ENCODE measurements at places on chromosomes 11 and 22.

DNA sequence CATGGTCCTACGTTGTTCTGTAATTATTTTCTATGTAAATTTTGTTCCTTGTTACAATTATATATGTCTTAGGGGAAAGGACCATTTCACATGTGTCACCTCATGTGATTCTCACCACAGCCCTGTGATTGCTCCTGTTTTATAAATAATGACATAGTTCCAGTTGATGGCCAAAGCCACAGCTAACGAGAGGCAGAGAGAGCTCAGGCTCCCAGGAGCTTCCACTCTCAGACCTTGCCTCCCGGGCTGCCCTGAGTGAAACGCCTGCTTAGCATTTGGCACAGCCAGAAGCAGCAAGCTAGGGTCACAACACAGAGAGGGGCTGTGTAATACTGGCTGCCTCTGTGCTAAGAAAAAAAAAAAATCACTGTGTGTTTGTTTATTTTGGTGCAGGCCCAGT, 5.9 kb downstream of the TMEM121B start:
- no peak for DNase-seq

DNA sequence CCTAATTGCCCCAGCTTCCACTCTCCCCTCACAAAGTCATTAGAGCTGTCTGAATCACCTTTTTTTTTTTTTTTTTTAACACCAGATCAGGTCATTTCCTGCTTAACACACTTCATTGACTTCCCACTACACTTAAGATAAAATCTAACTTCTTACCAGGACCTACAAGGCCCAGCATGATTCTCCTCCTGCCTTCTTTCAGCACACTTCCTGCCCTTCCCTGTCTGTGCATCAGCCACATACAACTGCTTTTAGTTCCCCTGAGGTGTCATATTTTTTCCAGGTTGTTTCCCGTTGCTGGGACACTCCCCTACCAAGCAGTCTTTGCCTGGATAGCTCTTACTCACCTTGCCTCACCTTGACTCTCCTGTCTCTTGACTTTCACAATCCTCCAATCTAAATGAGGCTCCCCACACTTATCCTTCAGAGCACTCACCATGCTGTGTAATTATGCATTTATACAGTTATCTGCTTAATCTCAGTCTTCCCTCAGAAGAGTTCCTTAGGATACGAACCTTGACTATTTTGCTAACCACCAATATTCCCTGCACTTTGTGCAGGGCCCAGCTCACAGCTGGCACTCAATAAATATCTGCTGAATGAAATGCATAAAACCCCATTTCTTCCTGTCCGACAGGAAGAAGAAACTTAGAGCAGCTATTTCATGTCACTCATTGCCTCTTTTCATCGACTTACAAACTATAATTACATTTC, 96.6 kb upstream of the AKIP1 start:
- no peak for DNase-seq

DNA sequence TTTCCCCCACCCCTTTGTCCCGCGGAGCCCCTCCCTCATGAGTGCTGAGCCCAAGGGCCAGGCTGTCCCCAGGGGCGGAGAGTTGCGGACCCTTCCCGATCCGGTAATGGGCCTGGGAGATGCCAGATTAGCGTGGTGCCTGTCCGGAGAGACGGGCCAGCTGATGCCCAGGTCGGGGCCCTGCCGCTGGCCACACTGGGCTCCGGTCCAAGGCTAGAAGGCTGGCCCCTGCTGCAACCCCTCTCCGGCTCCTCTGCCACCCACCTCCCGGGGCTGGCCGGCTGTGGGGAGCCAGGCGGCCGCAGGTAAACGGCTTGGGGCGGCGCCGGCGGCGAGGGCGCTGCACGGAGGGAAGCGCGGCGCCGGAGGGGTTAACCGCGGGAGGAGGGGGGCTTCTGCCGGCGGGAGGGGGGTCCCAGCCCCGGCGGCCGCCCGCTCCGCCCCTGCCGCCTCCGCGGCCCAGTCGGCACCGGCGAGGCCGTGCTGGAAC, at the start of gene KCNK4:
Gene KCNK4 (plus strand): TSS at position 41 of the 490 bp plus-strand sequence. CDS start 1,717 bp downstream, outside the sequence.
- DNase-seq: no peak

GRCh38 chr11:115580927-115581680, 76.9 kb upstream of the CADM1 start:
- DNase-seq: no peak

DNA sequence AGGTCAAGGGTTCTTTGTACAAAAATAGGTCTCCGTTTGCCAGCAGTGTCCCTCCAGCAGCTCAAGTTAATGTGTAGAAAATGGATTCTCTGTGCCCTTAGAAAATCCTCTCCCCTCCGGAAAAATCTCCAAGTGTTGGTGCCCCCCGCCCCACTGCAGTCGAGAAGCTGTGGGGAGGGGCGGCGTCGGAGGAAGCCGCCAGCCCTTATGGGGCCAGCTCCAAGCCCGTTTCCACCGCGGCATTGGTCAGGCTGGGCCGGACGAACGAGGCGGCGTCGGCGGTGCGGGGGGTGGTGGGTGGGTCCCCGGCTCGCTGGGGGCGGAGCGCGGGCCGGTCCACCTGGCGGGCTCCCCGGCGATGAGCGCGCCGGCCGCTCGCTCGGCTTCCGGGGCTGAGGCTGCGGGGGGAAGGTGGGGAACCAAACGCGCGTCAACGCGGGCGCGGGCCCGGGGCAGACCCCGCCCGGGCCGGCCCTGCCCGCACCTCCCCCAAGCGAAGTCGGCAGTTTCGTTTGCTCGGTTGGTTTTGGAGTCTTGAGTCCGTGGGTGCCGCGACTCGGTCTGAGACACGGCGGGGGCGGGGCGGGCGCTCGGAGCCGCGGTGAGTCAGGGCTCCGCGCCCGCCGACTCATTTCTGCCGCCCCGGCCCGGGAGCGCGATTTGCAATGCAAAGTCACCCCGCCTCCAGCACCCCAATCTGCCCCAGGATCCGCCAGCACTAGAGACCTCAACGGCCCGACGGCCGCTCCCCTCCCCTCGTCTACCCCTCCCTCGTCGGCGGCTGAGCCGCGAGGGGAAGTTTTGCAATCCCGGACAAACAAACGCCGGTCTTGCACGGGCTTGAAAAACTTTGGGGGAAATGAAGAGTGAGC, 1.4 kb downstream of the ASCL2 start:
- peak; percentile 0 for DNase-seq

- peak; percentile 78 for DNase-seq
Measured at GRCh38 chr11:74388678-74389327, 9.4 kb downstream of the PGM2L1 start.

GRCh38 chr11:1326435-1327063, 17.1 kb upstream of the TOLLIP start:
- no peak for DNase-seq

DNA sequence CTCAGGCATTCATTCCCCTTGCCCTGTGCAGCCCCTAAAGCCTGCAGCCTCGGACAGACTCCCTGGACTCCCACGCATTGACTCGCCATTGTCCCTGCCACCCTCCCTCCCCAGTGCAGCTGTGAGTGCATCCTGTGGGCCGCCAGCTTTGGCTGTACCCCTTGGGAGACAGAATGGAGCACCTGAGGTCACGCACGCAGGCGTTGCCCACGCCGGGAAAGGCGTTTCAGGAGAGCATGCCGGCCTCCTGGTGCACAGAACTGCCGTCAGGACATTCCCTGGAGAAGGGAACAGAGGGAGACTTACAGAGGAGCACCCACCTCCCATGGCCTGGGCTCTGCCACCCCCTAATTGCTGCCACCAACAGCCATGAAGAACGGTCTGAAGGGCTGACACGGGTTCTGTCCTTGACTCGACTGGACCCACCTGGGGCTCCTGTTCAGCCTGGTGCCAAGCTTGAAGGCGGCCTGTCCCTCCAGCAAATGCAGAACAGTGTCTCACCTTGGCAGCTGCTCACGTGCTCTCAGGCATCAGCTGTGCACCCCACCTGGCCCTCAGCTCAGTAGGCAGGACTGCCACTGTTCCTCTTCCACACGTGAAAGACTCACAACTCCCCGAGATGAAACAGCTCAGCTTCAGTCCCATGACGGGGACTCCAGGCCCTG, 503.8 kb downstream of the BRD1 start:
- no peak for DNase-seq

DNA sequence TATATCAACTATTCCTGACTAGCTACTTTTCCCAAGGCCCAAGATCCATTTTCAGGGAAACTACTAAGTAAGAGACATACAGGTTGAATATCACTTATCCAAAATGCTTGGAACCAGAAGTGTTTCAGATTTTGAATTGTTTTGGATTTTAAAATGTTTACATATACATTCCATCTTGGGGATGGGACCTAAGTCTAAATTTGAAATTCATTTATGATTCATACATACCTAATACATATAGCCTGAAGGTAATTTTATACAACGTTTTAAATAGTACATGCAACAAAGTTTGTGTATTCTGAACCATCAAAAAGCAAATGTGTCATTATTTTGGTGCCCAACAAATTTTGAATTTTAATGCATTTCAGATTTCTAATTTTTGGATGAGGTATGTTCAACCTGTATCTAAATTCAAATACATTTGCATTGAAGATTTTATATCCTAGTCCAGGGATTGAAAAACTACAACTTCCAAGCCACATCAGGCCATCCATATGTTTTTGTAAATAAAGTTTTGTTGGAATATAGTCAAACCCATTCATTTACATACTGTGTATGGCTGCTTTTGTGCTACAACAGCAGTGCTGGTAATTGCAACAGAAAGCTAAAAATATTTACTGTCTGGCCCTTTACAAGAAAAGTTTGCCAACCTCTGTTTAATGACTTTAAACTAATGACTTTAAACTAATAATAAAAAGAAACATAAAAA, 73.3 kb downstream of the CWF19L2 start:
- no peak for DNase-seq

DNA sequence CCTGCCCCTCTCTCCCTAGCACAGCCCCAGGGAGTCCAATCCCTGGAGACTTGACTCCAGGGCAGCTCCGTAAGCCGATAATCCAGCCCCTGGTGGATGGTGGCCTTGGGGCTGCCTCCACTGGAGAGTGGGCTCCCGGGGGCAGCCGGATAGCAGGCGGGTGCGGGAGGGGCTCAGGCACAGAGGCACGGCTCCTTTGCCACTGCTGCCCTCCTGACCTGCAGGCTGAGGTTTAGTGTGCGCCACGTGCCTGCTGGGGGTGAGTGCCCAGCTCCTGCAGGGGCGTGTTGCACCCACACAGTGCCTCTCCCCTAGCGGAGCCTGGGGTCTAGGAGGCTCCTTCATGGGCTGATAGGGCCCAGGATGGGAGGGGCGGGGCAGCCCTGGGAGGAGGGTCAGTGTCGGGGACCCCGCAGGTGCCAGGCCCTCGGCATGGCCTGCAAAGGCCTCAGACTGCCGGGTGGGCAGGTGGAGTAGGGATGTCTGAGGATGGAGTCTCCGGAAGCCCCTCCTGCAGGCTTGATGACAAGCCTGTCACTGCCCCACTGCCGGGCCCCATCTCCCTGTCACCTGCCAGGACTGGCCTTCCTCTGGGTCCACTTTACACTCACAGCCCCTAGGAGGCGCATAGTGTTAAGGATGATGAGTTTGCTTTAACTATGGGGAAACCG, 5.6 kb downstream of the DUSP8 start:
- no peak for DNase-seq

DNA sequence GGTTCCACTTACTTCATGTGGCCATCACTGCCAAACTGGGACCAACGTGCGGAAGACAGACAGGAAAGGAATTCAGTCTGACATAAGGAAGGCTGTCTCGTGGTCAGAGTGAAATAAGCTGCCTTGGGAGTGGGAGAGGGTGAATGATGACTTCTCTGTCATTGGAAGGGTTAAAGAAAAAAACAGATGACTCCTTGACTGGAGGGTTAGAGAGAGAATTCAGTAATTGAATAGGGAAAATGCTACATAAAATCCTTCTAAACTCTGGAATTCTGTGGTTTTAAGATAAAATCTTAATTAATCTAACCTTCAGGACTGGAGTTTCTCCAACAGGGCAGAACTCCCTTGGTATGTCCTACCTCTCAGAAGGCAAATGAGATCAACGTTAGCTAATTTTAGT, 33.8 kb downstream of the RAB30 start:
- DNase-seq: no peak

DNA sequence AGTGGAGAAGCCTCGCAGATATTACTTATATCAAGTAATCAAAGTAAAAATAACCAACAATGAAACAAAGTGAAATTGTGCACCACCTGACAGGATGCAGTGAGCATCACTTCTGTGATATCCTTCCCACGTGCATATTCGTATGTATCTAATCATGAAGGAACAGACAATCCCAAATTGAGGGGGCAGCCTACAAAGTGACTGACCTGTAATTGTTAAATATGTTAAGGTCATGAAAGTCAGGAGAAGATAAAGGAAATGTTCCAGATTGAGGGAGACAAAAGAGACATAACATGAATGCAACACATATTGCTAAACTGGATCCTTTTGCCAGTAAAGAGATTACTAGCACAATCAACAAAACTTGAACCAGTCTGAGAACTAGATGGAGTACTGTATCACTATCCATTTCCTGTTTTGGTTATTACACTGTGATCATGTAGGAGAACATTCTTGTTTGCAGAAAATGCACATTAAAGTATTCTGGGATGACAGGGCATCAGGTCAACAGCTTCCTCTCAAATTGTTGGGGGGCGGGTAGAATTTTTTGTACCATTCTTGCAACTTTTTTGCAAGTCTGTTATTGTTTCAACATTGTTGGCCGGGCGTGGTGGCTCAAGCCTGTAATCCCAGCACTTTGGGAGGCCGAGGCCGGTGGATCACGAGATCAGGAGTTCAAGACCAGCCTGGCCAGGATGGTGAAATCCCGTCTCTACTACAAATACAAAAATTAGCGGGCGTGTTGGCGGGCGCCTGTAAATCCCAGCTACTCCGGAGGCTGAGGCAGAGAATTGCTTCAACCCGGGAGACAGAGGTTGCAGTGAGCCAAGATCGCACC, 2.0 kb downstream of the SBF2 start:
- no peak for DNase-seq

- DNase-seq: no peak
Measured at GRCh38 chr22:36775586-36775963, 344 bp downstream of the IFT27 start.

- DNase-seq: no peak
Measured at GRCh38 chr11:35138943-35139721, at the start of gene CD44. CD44 (plus strand) TSS chr11:35139171; CDS start chr11:35139304, 133 bp downstream.

GRCh38 chr11:75722669-75723042, 5.0 kb downstream of the MOGAT2 start:
- DNase-seq: no peak

DNA sequence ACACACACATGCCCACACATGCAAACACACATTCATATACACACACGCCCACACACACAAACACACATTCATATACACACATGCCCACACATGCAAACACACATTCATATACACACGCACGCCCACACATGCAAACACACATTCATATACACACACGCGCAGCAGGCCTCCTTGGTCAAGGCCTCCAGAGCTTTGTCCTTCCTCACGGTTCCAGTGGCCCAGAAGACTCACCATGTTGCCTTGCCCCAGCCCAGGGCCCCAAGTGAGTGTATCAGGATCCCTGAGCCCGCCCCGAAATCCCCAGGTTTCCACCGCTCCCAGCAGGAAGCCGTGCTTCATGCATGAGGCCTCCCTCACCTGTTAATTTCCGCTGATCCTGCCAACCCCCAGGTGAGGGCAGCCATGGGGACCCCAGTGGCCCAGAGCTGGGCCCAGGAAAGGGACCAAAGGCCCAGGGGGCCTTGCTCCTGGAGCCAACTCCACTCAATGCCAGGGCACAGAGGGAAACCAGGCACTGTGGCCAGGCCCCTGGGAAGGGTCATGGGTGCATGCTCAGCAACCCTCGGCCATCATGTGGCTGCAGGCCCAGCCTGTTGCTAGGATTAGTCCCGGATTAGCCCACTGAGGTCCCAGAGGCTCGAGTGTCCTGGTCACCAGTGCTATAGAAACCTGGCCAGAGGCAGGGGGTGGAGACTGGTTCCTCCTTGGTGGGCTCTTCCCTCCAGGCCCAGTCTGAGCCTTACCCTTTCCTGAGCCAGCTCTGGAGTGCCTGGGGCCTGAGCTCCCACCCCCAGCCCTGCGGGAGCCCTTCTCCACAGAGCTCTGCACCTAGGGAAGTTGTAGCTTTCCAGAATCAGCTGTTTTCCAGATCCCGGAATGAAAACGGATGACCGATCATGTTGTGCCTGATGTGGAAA, 34.4 kb downstream of the IGF2 start:
- no peak for DNase-seq

Data from hippocampal formation (tissue), 2 donors.